ENCODE measurements at places on chromosomes 11 and 22.

DNA sequence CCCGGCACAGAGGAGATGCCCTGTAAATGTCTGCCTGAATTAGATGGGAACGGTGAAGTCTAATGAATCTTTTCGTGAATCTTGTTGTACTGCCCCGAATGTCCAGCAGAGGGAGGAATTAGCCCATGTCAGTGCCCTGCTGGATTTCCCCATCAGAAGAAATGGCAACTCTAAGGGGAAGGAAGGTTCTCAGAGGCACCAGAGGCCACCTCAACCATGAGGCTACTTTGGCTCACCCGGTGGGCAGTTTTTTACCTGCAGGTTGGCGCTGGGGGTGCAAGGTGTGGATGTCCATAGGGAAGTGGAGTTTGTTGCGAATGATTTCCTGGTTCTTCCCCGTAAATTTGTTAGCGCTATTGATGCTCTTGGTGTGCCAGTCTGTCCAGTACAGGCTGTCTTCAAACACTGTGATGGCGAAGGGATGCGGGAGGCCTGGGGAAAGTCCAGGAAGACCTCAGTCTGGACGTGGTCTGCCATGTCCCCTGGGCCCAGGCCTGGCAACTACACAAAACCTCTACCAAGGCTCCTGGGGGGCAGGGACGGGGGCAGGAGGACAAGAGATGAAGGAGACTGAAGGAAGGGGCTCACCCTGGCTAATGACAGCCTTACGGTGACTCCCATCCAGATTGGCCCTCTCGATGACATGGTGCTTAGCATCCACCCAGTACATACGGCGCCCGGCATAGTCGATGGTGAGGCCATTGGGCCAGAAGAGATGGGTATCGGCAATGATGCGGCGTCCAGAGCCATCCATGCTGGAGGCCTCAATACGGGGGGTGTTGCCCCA lies 28.5 kb downstream of the LRP4 start:
- DNase-seq, result peak; percentile 64

DNA sequence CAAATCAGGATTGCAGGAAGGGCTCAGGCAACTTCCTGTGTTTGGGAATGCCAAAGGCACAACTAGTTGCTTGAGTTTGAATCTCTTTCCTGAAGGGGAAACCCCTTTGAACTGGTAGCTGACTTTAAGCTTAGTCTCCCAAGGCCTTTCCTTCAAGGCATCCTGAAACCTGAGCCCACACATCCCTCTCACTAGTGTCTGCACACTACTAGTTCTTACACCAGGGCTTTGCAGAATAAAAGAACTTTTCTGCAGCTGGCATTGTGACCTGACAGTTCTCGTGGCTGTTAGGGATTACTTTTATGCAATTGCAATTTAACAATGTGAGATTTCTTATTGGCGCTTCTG lies 95.4 kb downstream of the EXT2 start:
- no peak for DNase-seq

DNA sequence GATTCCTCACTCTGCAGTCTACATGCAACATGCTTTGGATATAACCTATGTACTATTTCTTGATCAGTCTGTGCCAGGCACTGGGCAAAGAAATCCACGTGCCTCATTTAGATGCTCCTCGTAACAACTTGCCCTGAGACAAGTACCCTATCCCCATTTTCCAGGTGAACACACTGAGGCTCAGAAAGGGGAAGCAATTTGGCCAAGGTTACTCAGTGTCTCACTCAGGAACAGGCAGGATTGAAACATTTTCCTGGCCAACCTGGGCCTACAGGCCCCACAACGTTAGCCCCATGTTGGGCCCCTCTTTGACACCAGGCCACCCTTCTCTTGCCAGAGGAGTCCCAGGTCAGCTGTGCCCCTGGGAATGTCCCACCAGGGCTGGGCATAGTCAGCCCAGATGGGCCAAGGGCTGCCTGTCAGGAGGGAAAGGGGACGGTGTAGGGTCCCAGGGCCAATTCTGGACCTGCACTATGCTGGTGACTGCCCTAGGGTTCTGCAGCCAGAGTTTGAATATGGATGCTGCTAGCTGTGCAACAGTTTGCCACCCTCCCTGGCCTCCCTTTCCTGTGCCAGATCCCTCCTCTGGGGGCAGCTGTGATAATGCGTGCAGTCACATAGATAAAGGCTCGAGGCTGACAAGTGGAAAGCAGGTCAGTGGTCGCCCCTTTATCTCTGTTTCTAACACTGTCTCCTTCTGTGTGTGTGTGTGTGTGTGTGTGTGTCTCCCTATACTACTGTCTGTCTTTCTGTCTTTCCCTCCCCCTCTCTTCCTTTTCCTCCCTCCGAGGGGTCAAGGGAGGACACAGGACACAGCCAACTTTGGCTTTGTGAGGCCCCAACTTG lies 10.4 kb upstream of the EMID1 start:
- DNase-seq, result no peak

GRCh38 chr11:34721646-34722045 lies 100.8 kb downstream of the EHF start:
- DNase-seq, result no peak

DNA sequence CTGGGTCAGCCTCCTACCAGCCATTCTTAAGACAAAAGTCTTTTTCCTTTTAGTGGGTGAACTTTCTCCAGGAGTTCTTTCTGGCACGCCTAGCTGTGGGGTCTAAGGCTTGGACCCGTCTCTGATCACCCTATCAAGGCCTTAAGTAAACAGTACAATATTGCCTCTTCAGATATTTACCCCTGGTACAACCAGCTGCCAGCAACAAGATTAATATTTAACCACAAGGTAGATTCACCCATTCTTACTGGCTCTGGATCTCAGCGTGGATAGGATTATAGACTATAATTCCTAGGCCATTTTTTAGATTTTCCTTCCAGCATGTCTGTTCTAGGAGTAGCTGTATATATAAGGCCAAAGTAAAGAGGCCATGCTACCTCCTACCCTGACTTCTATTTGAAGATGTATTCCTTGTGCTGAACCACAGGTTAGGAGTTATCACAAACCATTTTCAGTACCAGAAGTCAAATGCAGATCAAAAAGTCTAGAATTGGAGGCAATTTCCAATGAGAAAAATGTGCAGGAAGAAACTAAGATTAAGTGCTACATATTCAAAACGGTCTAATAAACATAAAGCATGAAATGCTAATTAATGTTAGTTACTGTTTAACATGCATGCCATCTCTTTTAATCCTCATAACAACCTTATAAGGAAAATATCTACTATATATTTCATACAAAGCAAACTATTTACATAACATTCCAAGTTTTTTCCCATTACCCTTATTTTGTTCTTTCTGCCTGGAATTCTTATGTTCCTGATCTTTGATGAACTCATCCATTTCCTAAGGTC lies 110.0 kb upstream of the SYN3 start:
- DNase-seq, result no peak

GRCh38 chr11:58292017-58292416 lies 24.0 kb upstream of the OR10W1 start:
- DNase-seq, result no peak

DNA sequence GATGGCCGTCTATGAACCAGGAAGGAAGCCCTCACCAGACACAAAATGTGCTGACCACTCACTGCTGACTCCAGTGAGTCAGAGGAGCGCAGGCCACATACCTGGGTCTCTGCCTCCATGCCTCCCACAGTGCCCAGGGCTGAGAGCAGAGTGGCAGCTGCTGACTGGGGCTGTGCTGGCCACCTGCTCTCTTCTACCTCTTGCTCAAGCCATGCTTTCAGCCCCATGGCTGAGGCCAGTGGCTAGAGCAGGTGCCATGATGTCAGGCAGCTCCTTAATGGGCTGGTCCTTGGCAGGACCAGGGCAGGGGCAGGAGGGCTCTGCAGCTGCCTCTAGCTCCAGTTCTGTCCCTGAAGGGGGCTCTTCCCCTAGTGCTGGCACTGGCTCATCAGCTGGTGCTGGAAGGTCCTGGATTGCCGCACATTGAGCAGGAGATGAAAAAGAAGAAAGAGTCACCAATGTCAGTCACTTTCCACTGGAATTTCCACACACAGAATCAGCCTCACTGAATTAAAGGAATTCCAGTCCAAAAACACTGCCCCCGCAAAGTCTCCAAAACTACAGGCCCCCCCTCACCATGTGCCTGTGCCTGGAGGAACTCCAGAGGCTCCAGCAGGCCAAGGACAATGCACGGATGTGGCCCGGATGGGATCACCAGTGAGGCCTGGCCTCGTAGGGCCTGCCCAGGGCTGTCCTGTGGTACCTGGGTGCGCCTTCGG lies 86.4 kb downstream of the GGTLC2 start:
- no peak for DNase-seq

- DNase-seq, result no peak
Measured at GRCh38 chr11:44889266-44889665, 61.4 kb downstream of the TP53I11 start.

DNA sequence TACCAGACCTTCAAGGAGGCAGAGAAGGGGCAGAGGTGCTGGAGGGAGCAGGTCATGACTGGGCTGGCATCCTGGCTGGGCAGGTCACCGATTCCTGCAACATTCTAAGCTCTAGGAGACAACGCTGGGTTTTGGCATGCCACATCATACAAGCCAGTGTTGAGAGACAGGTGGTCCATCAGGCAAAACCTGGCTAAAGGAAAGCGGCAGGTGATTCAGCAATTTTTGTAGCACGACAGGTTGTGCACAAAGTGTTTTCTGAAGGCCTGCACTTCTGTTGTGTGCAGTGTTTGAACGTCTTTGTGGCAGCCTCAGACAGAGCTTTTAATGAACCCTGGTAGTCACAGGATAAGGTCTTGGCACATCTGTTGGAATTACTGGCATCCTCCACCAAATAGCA lies 69.9 kb upstream of the BID start:
- DNase-seq, result no peak

DNA sequence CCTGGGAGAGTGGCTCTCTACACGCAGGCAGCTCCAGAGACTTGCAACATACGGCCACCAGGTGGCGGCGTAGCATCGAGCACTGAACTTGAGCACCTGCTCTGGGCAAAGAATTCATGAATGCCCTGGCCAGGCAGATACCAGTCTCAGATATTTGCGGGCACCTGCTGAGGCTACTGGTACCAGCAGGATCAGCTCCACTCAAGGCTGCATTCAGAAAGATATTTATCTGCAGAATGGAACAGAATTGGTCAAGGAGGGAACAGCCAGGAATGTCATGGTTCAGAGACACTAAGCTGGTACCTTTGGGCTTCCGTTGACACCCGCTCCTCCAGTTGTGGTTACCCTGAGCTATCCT lies 10.8 kb upstream of the CCDC86 start:
- peak; percentile 45 for DNase-seq

DNA sequence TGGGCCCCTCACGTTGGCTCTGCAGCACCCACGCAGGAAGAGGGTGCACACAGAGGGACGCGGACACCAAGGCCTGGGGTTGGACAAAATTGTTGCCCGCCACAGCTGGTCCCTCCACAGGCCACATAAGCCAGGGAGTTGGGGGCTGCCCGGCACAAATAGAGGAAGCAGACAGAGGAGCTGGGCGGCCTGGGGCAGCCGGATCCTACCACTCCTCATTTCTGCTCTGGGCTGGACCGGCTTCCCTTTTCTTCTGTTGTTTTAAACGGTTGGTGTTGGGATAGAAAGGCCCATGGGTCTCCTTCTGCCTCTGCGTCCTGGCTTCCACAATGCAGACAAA lies 36.4 kb upstream of the LINC01488 start:
- DNase-seq, result no peak

DNA sequence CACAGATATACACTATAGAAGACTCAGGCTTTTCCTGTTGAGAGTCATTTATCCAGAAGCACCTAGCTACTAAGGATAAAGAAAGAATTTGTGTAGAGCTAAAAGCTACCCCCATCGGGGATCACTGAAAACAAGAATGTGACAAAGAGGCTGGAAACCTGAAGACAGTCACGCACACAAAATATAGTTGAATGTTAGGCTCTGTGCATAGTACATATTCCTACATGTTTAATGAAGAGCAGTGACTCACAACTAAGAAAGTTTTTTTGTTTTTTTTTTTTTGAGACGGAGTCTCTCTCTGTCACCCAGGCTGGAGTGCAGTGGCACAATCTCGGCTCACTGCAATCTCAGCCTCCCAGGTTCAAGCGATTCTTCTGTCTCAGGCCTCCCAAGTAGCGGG lies 8.4 kb downstream of the OR10V1 start:
- no peak for DNase-seq

- no peak for DNase-seq
Measured at GRCh38 chr22:46845296-46846149, 83.1 kb downstream of the TBC1D22A start.

All from stimulated activated CD8-positive, alpha-beta memory T cell treated with anti-CD3 and anti-CD28 coated beads, Interleukin-7, amount 100 ng/mL, for 1 hour (primary cell).